Right forelimb (tissue), 1 donor: ENCODE measurements at places on chromosomes 1 and 21.

GRCh38 chr1:26684763-26685508 is 10.9 kb upstream of the ARID1A start:
- no peak for DNase-seq

DNA sequence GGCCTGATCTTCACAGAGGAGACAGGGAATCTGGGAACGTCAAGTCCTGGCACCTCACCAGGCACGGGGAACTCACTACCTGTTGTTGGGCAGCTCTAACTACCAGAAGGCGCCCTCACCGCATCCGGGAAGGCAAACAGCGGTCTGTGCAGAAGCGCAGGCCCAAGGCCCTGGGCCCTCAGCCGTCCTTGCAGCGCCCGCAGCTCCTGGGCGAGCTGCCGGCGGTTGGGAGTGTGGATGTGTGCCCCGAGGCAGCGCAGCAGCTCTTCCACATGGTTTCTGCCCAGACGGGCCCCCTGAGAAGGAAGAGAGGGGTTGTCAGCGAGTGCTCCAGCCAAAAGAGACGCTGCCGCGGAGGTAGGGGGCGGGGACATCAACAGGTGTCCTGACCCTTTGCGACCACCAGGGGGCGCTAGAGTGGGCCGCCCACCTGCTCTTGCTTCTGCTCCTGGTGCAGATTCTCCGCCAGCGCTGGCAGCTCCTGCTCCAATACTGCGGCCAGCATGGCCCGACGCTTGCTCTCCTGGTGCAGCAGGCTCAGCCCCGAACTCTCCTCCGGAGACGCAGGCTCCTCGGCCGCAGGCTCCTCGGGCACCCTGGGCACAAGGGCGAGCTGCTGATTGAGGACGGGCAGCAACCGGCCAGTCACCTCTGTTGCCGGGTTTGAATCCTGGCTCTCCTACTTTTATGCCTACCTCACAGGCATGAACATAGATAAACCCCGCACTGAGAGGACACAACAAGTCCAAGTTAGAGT is 9.3 kb downstream of the MAP3K6 start:
- DNase-seq = peak; percentile 88

DNA sequence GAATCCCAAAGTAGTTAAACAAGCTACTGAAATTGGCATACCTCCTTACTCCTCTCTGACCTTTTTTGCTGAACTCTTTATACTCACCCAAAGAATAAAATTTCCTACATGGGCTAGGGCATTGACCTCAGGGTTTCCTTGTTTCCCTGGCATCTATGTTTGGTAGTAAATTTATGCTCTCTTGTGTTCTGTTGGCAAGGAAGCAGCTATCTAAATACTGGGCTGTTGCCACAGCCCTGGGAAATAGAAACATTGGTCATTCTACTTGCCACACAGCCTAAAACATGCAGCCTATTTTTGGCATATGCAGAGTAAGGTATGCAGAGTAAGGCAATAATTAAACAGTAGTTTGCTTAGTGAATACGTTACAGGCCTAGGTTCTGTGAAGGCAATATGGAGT is 351.4 kb downstream of the HLX start:
- DNase-seq = no peak

- DNase-seq = no peak
Measured at GRCh38 chr1:212182579-212182978, 102.6 kb upstream of the PPP2R5A start.

DNA sequence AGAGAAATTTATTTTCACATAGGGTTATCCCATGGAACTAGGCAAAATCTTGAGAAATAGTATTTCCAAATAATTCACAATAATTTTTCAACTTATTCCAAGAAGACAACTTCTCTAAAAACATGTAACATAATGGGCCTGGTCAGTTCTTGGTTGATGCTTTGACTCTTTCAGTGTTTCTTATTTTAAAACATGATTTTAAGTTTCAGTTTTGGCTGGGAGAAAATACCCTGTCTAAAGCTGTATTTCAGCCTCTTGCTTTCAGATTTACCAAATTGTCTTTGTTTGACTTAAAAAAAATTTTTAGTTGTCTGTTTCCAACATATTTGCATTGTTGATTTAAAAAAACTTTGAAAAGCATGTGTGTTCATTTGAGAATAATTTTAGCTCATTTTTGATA is 5.1 kb downstream of the OR2T4 start:
- no peak for DNase-seq

DNA sequence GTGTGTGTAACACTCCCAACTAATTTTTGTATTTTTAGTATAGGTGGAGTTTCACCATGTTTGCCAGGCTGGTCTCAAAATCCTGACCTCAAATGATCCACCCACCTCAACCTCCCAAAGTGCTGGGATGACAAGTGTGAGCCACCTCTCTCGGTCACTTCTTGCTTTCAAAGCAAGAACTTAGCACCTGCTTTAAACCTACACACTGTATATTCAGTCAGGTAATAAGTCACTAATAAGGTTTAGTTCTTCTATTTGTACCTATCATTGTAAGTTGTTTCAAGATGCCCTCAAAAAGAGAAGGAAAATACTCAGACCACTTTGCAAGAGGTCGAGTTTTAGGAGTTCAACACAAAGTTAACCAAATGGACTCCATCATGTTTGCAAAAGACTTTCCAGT is 431.3 kb downstream of the MRPL39 start:
- no peak for DNase-seq

DNA sequence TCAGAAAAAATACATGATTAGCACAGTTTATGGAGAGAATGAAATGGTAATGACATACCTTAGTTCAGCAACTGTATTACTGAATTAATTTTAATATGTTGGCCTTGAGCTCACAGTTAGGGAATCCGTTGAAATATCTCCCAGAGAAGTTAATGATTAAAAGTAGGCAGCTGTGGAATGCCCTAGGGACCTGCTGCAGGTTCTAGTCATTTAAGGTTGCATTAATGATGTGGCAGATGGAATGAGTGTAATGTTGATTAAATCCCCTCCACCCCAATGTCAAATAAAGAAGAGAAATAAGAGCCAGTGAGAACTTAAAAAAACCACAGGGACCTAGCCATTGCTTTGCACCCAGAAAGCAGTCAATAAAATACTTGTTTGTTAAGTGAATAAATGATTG is 40.3 kb upstream of the TRIM45 start:
- no peak for DNase-seq

DNA sequence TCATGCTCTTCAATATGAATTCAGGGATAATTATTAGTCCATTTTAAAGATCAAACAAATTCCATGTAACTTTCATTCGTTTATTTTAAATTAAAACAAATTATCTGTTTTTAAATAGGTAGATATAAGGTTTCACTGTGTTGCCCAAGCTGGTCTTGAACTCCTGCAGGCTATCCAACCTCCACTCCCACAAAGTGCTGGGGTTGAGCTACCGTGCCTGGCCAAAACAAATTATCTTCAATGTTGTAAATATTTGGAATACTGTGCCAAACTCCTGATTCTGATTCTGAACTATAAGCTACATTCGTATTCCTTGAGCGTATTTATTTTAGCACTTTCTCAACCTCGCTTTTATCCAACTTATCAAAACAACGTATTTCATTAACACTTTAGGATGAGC is 19.6 kb downstream of the AGL start:
- no peak for DNase-seq

DNA sequence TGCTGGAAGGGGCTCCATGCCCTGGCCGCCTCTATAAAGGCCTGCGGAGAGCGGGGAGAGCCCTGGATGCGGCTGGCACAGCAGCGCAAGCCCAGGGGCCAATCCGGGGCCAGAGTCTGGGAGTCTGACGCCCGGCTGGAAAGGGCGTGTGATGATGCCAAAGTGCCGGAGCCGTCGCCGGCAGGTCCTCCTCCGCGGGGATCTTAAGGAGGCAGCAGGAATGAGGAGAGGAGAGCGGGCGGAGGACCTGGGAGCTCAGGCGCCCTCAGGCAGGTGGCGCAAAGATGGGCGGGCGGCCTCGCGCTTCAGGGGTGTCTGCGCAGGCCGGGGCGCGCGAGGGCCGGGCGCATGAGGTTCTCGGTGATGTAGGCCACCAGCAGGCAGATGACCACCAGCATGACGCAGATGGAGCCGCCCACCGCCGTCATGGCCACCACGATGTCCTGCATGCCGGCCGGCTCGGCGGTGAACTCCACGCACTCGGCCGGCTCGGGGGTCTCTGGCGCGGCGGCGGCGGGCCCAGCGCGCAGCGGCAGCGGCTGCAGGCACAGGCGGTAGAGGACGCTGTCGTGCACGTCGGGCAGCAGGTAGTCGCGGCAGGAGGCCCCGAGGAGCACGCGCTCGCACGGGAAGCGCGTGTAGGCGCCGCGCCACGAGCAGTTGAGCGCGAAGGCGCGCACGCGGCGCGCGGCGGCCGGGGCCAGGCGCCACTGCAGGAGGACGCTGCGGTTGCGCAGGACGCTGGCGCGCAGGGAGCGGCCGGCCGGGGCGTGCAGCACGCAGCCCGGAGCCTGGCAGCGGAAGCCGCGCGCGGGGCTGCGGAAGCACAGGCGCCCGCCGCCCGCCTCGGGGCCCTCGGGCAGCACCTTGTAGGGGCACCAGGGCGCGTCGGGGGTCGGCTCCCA is 653 bp downstream of the FNDC10 start:
- DNase-seq = no peak

DNA sequence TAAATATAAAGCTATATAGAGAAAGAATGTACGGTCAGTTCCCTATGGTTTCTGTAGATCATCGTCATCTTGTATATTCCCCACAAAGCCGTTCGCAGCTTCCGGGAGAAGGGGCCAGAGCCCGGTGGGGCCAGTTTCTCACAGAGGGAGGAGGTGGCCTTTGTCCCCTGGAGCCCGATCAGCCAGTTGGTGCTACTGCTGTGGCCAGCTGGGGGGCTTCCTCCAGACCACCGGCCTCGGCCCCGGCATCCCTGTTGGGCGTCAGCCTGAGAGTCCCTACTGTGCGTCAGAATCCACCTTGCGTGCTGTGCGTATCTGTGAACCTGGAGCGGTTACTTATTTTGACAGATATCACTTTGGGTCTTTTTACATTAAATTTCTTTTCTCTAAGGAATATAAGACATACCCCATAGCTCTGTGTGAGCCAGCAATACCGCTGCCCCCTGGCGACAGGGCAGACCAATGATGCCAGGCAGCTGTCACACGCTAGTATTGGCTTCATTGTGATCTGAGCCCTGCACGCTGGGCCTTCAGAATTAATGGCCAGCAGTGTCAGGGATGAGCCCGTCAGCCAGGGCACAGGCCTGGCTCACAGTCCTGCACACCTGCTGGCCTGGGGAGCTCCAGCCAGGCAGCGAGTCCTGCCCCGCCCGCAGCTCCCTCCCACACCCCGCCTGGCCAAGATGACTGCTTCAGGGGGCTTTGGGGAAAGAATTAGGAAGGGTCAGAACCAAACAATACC is 145.9 kb downstream of the PGBD5 start:
- no peak for DNase-seq

GRCh38 chr21:45404730-45405270 is at the start of gene COL18A1:
Gene COL18A1 (plus strand): TSS chr21:45405165. CDS start chr21:45405231, 66 bp downstream.
- peak; percentile 87 for DNase-seq

DNA sequence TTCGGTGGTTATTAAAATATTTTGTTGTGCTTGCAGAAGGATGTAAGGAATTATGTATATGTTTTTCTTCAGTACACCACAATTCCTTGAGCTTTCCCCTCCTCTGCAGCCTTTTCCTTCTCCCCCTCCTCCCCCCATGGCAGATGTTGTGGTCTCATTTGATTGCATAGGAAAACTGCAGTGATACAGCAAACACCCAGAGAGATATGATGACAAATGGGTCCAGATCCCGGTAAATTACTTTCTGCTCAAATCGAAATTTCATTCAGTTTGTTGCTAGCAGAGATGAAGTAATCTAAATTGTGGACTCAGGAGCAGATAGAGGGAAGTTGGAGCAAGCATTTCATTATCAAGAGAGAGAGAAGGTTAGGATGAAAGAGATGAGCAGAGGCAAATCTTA is 9.9 kb downstream of the LMO4 start:
- DNase-seq = no peak

DNA sequence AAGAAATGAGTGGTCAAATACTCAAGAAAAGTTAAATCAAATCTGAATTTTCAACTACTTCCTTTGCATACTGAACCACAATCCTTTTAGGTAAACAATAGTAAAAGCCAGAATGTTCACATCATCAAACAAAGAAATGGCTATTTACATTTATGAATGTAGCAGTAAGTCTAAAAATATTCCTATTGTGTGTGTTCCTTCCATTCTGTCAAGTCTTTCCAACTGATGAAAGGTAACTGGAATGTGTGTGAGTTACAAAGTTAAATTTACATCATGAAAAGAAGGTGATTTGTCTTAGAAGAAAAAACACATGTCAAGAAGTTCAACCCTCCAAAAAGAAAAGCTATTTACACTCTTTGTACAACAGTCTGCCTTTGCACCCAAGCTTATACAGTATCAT is 203.1 kb downstream of the SIPA1L2 start:
- DNase-seq = no peak

- DNase-seq = no peak
Measured at GRCh38 chr1:212899845-212900244, 41.8 kb downstream of the FLVCR1 start.

- DNase-seq = no peak
Measured at GRCh38 chr1:27912429-27912828, 22.4 kb upstream of the SMPDL3B start.

GRCh38 chr1:230048322-230048721 is 18.7 kb upstream of the GALNT2 start:
- no peak for DNase-seq

DNA sequence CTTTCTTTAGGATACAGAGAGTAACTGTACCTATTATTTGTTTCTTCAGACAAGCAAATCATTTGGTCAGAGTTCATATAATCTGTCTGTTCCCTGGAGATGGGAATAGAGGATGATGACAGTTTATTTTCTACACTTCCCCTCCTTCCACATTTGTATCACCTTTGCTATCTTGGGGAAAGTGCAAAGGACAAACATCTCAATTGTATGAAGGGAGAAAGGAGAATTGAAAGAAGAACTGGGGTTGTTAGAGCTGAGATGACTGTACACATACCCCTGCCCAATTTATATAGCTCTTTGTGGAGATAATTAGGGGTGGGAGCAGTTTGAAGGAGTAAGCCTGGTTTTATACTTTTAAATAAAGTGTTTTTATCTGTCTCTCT is 14.0 kb downstream of the POLR3GL start:
- no peak for DNase-seq

GRCh38 chr1:89310505-89310904 is 37.8 kb upstream of the GBP5 start:
- DNase-seq = no peak

DNA sequence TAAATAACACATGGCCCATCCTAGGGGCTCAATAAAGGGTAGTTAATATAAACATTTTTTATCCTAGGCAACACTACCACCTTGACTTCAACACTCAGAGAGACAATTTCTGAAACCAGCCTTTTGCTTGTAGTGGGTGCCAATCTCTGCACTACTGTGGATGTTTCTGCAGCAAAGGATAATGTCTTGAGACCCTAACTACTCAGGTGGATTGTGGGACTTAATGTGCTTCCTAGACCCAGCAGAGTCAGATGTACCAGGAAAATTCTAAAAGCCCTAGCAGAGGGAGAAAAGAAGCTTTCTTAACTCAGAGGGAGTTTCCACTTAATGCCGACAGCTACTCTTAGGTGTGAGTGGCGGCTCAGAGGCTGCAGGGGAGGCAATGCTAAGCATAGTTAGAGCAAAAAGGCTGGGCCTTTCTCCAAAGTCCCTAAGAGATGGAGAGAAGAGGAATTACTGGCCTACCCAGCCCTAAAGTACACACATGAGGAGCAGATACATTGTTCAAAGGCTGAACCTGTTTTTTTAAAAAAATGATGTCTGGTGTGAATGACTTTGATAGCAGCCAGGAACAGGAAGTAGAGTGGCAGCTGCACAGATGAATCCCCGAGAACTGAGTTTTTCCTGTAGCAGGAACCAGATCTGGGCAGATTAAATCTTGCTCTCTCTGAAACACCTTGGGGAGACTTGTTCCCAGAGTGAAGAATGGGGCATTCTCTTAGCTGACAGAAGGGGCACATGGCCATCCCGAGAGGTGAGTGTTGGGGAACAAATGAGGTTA is 33.5 kb upstream of the ABCD3 start:
- DNase-seq = no peak
